Retinal pigment epithelial cell (primary cell): ENCODE measurements at places on chromosomes 16 and 17.

GRCh38 chr17:49687878-49688491 lies 10.1 kb upstream of the SPOP start:
- DNase-seq = no peak

GRCh38 chr16:85539084-85539483 lies 74.0 kb upstream of the GSE1 start:
- DNase-seq = no peak

DNA sequence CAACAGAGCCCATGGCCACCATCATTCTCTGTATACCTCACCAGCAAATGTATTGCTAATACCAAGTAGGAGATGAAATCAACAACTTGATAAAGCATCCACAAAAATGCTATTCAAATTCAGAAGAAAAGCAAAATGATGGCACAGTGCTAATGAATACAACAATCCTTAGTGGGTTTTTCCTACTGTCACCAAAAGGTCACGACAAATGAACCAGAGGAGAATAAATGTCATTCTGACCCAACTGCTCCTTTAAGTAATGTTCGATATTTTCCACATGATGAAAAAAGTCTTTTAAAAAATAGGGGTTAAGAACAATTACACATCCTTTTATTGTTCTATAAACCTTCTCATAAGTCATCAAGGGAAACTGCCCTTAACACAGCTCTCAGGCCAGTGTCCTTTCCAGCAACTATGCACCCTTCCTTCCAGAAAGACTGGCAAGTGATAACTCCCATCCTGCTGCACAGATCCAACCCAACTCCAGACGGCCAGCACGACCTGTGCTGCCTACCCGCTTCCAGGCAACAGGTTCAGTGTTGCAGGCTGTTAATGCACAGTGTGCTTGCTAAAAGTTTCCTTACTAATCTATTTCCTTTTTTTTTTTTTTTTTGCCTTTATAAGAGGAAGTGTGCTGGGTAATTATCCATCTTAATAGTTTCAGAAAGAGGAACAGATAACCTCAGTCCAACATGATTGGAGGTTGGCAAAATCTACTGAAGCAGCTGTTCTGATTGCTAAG lies 15.4 kb downstream of the FBXO31 start:
- DNase-seq = no peak

DNA sequence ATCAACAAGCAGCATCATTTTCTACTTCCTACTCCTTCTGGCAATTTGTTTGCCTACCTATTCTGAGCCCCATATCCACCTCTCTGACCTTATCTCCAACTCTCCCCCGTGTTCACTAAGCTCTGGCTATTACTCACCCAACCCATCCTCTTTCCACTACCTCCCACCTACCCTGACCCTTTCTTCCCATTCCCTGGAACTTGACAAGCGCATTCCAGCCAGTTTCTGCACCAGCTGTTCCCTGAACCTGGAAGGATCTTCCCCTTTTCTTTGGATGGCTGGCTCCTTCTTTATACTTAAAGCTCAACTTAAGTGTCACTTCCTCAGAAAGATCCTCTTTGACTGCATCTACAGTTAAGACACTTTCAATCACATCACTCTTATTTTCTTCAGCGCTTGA lies 2.2 kb downstream of the DCUN1D3 start:
- no peak for DNase-seq

GRCh38 chr16:15536843-15537242 lies 102.5 kb downstream of the BMERB1 start:
- DNase-seq = no peak

DNA sequence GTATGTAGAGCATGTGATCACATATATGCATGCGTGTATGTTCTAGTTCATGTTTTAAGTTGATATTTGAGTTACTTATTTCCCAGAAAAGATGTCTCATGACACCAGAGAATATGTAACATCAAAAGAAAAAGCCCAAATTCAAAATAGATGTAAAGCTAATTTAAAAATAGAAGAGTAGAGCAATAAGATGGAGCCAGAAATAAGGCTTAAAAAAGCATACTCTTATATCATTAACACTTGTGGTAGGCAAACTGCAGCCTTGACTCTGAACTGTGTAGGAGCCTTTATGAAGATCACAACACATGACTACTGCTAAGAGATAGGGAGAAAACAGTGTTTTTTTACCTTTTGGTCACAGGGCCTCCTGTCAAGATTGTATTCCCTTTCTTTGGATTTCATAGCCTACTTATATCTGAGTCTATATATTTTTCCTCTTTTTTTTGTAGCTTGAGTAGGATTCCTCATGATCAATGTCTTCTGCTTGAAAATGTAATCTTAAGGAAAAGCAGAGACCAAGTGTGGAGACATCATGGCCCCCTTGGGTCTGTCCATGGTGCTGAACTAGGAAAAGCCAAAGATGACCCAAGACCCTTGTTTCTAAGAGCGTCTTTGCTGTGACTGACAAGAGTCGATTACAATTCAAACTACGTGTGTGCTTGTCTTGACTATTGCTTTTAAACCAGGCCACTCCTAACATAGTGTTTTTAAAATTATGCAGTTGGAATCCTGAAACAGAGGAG lies 390.4 kb downstream of the SHISA9 start:
- DNase-seq = no peak

- DNase-seq = no peak
These were observed 19.9 kb downstream of the ERAL1 start for GRCh38 chr17:28874750-28875149.

- DNase-seq = peak; percentile 42
These were observed 1.1 kb downstream of the SPECC1 start for GRCh38 chr17:20010099-20010863.

- DNase-seq = no peak
These were observed 42.0 kb downstream of the PITPNM3 start for GRCh38 chr17:6514371-6514770.

- no peak for DNase-seq
These were observed 13.1 kb downstream of the CTRB2 start for GRCh38 chr16:75193730-75194444.

- DNase-seq = no peak
These were observed 3.8 kb upstream of the ICAM2 start for GRCh38 chr17:64024215-64024654.

GRCh38 chr17:34382621-34383124 lies 19.6 kb upstream of the CCL1 start:
- DNase-seq = no peak

DNA sequence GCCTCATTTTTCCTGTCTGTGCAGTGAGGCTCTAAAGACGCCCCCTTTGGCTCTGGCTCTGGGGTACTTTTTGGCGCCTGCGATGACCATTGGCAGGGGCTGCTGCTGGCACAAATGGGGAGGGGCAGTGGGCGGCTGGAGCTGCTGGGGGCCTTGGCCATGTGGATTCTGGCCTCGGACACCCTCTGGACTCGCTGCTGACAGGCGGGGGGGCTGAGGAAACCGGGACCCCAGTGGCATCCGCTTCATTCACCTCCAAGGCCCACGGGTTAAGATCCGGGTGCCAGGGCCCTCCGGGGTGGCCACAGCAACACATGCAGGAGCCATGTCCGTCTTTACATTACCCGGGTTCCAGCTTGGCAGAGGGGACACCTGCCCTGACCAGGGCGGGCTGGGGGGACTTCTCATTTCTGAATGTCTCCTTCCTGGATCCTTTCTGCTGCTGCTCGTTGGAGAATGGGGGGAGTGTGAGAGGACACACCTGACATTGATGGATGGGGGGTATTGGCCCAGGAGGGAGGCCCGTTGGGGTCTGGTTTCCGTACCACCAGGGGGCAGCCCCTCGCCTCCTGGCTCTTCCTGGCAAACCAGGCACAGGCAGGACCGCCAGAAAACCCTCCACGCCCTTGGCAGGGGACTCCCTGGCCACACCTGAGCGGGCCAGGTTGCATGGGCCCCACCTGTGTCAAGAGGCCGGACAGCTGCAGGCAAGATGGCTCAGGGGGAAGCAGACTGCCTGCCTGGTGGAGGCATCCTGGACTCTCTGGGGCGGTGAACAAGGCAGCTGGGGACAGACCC lies 21.8 kb downstream of the GSE1 start:
- DNase-seq = no peak

DNA sequence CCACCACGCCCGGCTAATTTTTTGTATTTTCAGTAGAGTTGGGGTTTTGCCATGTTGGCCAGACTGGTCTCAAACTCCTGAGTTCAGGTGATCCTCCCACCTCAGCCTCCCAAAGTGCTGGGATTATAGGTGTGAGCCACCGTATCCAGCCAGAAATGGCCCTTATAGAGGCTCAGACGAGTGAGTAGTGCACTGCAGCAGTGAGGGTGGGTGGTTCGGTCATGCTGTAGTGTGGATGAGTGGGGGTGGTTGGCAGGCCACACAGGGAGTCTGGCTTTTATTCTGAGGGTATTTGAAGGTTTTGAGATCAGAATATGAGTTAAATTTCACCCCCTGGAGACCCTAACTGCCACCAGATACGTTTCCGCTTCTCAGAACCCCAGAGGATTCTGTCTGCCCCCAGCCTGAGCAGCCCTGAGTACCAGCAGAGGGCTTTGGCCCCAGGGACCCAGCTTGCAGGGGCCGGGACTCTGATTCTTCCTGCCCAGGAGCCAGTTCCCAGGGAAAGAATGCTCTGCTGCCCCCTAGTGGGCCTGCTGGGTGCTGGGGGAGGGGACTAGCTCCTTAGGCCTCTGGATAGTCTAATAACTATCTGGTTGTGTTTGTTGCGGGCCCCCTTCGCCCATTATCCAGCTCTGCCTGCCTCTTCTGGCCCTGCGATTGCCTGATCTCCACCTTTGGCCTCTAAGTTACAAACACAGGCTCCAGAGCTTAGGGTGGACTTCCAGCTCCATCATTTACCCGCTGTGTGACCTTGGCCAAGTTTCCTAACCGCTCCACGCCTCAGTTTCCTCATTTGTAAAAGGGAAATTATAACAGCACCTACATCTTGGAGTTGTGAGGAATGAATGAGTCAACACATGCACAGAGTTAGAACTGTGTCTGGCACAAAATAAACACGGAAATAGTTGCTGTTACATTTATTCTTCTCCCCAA lies 2.0 kb downstream of the ZNF771 start:
- no peak for DNase-seq

DNA sequence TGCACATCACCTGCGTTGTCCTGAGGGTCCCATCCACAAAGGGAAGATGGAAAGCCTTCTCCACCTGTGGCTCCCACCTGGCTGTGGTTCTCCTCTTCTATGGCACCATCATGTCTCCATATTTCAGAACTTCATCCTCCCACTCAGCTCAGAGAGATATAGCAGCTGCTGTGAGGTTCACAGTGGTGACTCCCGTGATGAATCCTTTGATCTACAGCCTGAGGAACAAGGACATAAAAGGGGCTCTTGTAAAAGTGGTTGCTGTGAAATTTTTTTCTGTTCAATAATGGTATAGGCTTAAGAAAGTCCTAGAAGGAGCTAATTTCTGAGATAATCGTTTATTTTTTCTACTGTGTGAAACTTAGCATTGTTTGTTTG lies 18.7 kb downstream of the ZNF200 start:
- no peak for DNase-seq

- no peak for DNase-seq
These were observed 4.5 kb downstream of the SAMD14 start for GRCh38 chr17:50125420-50125997.

DNA sequence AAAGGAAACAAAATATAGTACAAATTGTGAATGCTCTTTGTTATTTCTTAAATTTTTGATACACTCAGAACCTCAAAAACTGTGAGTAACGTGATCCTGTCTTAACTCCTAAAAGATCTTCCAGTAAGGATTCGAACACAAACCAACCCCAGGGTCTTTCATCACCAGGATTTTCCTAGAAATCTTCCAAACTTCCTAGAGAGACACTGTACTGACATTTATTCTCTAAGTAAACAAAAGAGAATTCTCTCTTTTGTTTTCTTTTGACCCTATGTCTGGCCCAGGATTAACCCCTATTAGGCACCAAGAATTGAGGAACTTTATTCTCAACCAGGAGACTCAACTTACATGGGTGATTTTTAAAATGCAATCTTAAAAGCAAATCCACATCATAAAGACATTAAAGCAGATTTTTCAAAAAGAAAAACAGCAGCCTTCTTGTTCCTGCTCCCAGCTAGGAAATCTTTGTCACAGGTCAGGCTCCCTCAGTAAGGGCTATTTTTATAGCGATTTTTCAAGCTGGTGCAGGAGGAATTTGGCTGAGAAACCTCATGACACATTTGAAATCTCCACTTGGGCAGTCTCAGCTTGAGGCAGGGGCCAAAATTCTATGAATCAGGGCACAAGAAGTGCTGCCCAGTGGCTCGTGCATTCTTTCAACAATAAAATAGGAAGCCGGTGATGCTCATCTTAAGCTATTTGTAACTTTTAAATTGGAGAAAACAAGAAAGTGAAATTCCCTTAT lies 6.2 kb upstream of the SMG1 start:
- DNase-seq = peak; percentile 35

DNA sequence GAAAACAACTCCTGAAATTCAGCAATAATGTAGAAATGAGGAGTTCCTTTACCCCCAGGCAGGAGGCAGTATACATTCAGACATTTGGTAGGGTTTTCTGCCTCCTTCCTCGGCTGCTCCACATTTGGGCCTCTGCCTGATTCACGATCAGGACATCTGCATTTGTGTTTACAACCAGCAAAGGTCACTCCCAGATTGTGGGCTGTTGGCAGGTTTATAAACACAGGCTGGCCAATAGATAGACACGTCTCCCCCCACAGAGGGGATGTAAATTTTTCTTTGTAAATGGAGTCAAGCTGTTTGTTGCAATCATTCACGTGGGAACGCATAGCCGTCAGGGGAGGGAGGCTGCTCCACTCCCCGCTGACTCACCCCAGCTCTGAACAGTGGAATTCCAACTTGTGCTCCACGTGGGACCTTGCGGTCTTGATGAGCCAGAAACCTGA lies 252.1 kb upstream of the N4BP1 start:
- DNase-seq = no peak

- DNase-seq = no peak
These were observed 81.9 kb upstream of the TBX2 start for GRCh38 chr17:61317779-61318178.

DNA sequence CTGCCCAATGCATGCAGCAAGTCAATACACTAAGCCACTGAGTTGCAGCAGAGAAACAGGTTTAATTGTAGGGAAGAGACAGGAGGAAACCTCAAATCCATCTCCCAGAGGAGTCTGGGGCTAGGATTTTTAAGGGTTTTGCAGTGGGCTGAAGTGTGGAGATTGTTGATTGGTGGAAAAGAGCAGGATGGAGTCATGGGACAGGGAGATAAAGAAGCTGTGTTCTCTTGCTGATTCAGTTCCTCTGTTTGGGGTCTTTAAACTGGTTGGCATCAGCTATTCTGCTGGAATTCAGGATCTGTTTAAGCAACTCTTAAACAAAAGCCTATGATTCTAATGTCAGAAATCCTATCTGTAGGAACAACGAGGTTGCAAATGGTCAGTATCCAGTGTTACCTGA lies 180.8 kb upstream of the CACNG3 start:
- DNase-seq = no peak

GRCh38 chr16:86337138-86337537 lies 173.2 kb upstream of the FOXF1 start:
- DNase-seq = no peak

GRCh38 chr17:3598078-3598477 lies 11.1 kb downstream of the TRPV1 start:
- DNase-seq = no peak

GRCh38 chr17:17641621-17642409 lies 39.4 kb upstream of the RAI1 start:
- DNase-seq = peak; percentile 28

DNA sequence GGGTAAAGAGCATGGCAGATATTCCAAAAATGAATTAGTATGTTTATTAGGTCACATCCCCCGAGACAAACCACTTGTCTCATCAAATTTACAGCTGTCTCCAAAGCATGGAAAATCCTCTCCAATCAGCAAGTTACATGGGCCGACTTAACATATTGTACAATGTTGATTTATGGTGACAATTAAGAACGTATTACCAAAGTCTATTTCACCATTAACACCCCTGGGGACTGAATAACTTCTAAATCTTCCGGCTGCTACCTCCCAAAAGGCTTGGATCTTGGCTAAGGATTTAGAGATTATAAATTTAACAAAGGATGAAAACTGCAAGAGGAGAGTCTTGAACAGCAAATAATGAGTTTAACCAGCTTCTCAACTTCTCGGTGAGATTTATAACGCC lies 311.9 kb downstream of the NPIPA8 start:
- DNase-seq = no peak
